ENCODE measurements at places on chromosomes 6 and 20.

DNA sequence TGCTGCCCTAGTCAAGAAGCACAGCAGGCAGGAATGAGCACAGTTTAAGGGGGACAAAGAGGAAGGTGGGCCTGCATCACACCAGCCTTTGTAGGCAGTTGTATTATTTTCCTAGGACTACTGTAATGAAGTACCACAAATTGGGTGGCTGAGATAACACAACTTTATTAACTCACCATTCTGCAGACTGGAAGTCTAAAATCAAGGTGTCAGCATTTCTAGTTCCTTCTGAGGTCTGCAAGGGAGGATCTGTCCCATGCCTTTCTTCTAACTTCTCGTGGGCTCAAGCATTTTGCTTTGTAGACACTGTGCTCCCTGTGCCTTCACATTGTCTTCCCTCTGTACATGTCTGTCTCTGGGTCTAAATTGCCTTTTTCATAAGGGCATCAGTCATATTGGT is 488.5 kb upstream of the JARID2 start:
- DNase-seq, result no peak

DNA sequence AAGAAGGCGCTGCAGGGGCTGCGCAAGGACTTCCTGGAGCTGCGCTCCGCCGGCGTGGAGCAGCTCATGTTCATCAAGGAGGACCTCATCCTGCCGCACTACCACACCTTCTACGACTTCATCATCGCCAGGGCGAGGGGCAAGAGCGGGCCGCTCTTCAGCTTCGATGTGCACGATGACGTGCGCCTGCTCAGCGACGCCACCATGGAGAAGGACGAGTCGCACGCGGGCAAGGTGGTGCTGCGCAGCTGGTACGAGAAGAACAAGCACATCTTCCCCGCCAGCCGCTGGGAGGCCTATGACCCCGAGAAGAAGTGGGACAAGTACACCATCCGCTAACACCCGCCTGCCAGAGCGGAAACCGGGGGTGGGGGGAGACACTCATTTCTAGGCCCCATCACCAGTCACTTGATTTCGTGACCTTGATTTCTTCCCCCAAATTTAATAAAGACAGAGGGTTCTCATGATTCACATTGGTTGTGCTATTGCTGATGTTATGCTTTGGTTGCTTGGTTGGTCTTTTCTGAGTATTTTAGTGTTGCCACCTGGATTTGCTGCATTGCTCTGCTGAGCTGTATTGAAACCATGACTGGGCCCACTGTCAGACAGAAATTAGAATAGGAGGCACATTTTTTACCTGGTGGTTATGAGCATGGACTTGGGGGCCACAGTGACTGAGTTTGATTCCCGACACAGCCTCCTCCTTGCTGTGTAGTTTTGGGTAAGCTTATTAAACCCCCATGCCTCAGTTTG is 1.5 kb downstream of the FAM50B start:
- DNase-seq, result no peak

DNA sequence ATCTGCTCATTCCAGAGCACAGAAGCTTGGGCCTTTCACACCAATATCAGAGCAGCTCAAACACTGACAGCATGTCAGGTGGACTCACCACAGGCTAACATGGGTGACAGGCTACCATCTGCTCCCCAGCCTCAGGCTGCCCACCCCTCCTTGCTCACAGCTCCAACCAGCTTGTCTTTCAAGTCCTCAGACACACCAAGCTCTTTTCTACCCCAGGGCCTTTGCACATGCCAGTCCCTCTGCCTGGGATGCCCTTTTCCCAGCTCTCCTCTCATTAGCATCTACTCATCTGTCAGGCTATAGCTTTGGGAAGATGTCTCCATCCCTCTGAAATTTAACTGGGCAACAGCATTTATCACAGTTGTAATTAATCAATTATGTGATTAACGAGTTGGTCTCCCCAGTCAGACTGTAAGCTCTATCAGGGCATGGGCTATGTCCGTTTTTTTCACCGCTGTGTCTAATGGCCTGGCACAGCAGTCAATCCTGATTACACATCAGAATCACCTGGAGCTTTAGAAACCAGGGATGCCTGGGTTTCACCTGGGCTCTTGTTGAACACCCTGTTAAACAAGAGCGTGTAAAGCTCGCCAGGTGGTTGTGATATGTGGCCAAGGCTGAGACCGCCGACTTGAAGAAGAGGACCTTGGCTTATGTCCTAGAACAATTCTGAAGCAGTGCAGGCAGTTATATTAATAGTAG is 88.9 kb upstream of the MRPS10 start:
- no peak for DNase-seq

- DNase-seq, result no peak
Observed at GRCh38 chr6:26457264-26457805, 420 bp upstream of the BTN2A1 start.
